Colonic mucosa (tissue), 4 donors: ENCODE measurements at places on chromosomes 12 and 14. TPM values are rescaled to one million over a fixed set of nuclear protein-coding genes. Genes with fewer than 3 reads are reported as not detected.

Gene YEATS4
- 16.4 TPM for total RNA-seq

- no peak for DNase-seq
Observed at GRCh38 chr12:27900920-27901879, 71.3 kb downstream of the PTHLH start.

DNA sequence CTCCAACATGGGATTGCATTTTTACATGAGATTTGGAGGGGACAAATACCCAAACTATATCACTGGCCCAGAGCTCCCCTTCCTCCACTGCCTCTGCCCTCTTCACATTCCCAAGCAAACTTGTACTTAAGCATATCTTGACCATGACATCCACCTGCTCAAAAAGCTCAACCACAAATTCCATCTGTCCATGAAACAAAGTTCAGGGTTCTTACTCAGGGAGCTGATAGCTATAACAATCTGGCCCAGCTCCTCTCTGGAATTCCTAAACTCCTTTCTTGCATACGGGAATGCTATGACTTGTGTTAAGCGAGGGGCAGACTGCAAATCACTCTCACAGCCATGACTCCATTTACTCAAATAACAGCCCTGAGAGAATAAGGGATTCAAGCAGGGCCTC lies 152.1 kb downstream of the GALC start:
- DNase-seq: no peak

- DNase-seq: peak; percentile 54
Observed at GRCh38 chr14:69484444-69485314, at the start of gene PLEKHD1. Gene PLEKHD1, plus strand, starts transcription at chr14:69484728. Its CDS starts 238 bp downstream, at chr14:69484966.

Gene CPNE6
- 0.45 TPM for total RNA-seq
